ENCODE measurements at places on chromosomes 7 and 10.
A peak's percentile ranks its signal among the peaks of the same experiment; 100 is the strongest.

DNA sequence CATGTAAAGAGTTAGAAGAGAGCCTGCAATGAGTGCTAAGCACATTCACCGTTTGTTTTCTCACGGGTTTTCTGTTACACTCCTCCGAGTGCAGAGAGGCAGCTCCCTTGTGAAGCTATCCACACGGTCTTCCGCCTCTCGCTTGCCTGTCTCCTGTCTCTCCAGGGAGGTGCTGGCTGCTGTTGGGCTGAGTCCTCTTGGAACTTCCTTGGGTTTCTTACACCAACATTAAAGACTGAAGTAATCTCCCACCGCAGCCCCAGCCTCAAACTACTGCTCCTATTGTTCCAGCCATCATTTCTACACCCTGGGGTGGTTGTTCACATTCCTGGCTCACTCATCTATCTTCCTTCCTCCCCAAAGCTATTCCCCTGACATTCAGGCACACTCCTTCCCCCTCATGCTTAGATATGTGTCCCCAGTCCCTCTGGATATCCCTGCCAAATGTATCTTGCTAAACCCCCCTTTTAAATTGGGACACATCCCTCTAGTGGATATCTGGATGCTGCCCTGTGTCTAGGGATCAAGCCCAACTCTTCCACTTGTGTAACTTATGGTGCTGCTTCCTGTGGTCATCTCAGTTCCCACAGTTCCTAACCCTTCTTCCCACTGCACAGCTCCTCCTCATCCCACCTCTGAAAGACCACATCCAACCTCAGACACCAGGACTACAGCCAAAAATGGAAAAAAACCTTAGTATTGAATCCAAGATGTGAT lies 14.1 kb downstream of the ESYT2 start:
- no peak for DNase-seq

- no peak for DNase-seq
Measured at GRCh38 chr7:136173874-136174273, 196.7 kb upstream of the MTPN start.

DNA sequence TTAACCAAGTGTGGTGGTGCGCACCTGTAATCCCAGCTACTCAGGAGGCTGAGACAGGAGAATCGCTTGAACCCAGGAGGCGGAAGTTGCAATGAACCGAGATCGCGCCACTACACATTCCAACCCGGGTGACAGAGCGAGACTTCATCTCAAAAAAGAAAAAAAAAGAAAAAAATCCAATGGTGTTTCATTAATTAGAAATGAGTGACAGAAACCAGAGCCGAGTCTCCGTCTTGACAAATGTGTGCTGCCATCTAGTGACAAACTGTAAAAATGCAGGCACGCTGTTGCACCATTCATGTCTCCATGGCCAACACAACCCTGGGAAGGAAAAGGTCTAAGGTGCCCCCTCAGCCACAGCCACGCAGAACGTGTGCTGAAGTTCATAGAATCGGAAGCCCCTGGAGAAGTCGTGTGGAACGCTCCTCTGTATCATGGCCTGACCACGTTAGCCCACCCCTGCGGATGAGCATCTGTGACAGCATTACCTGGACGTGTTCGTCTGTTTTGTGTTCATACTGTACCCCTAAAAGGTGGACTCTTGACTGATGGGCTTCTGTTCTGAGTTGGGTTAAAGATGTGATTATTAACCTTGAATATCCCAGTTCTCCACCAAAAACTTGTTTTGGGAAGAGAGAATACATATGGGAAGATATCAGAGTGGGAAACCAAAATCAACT lies 94.9 kb downstream of the LYZL2 start:
- DNase-seq, result peak; percentile 88

- no peak for DNase-seq
Measured at GRCh38 chr7:18772567-18772965, 277.0 kb downstream of the HDAC9 start.

Data from GM12865 (cell line).